ENCODE measurements at places on chromosomes 6 and 20.
A peak's percentile ranks its signal among the peaks of the same experiment; 100 is the strongest.

GRCh38 chr20:15449061-15449460, 1111.6 kb upstream of the FLRT3 start:
- no peak for DNase-seq

GRCh38 chr20:54295686-54296085, 87.8 kb downstream of the PFDN4 start:
- no peak for DNase-seq

DNA sequence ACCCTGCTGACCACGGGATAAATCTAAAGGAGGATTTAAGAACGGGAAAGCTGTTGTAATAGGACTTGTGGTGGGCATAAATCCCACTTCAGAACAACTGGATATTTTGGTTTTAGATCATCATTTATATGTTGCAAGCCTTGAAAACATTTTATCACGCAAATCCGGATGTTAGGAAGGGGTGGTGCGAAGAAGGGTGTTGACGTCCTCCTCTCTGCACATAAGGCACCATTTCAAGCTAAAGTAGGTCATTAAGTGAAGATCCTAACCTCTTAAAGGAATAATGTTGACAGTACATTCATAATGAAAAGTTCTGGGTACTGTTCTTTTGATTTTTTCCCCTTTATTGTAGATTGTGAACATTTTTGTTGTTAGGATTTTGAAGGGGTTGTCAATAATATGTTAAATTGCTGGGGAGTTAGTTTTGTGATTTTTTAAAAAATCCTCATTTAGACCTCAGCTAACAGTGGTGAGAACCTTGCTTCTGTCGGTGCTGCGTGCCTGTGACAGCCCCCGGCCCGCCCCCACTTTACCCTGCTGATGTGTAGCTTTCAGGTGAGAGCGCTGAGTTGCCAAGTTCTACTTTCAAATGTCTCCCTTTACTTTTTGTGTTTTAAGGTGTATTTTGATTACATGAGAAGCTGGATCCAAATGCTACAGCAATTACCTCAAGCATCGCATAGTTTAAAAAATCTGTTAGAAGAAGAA, 88.8 kb downstream of the MAP3K4 start:
- no peak for DNase-seq

DNA sequence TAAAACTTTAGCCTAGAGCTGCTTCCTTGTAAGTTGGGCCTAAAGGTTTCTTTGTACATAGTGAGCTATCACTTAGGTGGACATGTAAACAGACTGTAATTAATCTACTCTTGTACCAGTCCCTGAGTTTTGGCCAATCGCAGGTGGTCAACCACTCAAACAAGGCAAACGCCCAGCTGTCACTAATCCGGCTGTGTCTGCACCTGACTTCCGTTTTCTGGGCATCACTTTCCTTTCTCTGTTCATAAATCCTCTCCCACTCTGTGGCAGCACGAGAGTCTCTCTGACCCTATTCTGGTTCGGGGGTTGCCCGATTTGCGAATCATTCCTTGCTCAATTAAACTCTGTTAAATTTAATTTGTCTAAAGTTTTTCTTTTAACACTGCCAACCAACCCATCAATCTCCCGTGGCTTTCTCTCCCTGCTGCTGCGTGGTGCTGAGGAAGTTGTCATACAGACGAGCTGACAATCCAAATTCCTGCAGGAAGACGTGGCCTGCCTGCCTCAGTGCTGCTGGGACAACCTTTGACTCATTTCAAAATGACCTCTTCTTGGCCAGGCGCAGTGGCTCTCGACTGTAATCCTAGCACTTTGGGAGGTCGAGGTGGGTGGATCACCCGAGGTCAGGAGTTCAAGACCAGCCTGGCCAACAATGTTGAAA, 206.3 kb downstream of the QKI start:
- DNase-seq = no peak

DNA sequence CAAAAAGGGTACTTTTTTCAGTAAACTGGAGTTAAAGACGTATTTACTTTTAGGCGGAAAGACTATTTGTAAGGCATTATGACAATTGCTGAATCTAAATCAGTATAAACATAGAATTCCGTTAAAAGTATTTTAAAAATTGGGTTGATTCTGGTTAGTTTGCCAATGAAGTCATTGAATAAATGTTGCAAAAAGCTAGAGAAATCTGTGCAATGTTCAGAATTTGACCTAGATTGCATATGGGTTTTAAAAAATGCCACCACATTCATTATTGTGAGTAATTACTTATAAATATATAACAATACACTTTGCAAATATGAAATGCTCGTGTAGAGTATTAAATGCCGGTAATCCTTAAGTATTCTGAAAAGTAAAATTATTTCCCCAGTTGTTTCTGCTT, 116.5 kb upstream of the EEF1E1 start:
- DNase-seq = no peak

DNA sequence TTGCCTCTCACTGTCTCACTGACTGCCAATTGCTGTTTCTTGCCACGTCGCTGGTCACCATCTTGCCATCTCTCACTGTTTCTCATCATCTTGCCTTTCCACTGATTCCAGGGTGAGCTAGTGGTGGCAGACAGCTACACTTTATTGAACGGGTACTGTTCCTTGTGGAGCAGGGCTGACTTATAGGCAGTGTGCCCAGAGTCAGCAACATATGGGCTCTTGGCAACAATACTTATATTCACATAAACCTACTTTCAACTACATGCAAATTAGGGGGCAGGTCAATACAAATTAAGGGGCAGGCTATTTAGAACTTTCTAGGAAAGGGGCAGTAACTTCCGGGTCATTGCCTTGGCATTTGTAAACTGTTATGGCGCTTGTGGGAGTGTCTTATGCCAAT, 186.2 kb upstream of the SYNDIG1 start:
- DNase-seq = no peak

DNA sequence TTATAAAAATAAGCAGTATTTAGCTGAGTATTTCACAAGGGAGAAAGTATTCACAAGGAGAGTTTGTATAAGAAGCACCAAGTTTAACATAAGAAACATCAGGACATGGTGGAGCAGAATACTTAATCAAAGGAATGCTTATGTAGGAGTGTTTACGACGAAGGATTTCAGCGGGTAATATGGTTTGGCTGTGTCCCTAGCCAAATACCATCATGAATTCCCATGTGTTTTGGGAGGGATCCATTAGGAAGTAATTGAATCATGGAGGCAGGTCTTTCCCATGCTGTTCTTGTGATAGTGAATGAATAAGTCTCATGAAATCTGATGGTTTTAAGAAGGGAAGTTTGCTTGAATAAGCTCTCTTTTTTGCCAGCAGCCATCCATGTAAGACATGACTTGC, 1099.1 kb upstream of the ADGRB3 start:
- no peak for DNase-seq

GRCh38 chr20:63288581-63289251, 4.3 kb upstream of the COL20A1 start:
- no peak for DNase-seq

- DNase-seq = no peak
Observed at GRCh38 chr20:2236256-2236655, 59.5 kb upstream of the TGM3 start.

DNA sequence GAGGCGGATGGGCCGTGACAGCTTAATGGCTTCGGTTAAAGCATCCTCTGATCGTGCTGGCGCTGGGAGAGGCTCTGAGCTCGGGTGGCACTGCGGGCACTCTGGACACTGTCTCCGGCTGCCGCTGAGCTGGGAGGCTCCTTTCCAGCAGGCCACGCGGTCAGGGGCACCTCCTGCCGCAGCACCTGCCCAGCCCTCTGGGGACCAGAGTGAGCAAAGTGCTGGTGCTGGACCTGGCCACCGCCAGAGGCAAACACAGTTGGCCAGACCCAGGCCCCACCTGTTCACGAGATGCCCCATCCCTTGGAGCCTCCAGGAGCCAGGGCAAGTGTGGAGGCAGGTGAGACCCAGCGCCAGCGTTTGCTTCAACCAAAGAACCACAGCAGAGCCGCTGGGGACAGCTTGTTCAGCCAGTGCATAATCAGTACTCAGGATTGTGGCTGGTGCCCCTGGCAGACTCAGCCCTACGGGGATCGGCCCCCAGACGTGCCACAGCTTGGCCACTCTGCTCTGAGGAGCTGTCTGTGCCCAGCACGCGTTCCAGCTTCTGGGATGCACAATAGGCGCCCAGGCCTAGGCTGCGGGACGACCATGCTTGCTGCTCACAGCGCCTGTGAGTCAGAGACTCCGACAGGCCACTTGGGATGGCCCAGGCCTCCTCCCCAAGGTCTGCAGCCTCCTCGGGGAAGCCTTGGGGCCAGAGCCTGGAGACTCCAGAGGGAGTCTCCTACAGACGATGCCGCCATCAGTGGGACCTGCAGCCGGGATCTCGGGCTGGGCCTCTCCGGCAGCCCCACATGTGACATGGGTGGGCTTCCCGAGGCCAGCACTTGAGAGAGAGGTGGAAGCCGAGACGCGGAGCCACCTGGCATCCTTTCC, 38.2 kb upstream of the SLCO4A1 start:
- no peak for DNase-seq

DNA sequence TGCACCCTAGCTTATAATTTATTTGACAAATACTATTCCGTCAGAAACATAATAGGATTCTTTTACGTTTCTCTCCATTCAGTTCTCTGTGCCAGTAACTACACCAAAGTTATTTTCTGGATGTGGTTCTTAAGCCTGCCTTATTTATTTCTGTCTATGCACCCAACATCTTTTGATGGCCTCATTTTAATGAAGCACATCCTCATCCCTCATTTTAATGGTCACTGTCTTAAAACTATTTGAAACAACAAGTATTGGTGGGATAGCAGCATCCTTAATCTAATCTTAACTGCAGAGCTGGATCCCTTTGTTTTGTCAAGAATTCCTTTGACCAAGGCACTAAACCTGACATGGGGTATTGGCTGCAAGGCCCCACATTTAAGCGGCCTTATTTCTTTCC, 11.0 kb downstream of the FAM135A start:
- no peak for DNase-seq

GRCh38 chr20:57076951-57077350, 189.5 kb downstream of the BMP7 start:
- DNase-seq = no peak

- DNase-seq = no peak
Observed at GRCh38 chr6:12886961-12887775, 170.6 kb downstream of the PHACTR1 start.

DNA sequence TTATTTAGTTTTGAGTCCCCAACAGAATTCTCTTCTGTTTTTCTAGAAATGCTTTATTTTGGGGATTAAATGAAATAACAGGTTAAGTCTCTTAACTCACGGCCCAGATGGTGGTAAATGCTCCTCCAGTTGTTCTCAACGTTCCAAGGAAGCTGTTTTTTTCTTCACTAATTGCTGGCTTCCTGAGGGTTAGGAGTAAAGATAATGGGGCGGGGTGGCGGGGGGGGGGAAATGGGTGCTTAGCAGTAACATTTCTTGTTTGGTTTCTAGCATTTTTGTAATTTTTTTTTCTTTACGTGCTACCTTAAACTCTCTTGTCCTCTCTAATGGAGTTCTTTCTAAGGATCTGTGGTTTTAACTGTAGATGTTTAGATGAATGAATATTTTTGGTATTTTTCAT, 2.2 kb downstream of the SRSF3 start:
- DNase-seq = no peak

DNA sequence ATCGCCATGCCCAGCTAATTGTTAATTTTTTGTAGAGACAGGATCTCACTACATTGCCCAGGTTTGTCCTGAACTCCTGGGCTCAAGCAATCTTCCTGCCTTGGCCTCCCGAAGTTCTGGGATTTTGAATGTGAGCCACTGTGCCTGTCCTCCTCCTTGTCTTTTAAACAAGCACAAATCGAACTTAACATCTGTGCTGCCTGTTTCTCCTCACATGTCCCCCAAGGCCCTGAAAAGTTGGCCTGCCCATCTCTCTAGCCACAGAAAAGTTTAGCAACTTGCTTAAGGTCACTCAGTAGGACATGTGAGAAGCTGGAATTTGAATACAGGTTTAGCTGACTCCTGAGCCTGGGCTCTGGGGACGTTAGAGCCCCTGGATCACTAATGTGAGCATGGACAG, 115.7 kb upstream of the KCNG1 start:
- no peak for DNase-seq

DNA sequence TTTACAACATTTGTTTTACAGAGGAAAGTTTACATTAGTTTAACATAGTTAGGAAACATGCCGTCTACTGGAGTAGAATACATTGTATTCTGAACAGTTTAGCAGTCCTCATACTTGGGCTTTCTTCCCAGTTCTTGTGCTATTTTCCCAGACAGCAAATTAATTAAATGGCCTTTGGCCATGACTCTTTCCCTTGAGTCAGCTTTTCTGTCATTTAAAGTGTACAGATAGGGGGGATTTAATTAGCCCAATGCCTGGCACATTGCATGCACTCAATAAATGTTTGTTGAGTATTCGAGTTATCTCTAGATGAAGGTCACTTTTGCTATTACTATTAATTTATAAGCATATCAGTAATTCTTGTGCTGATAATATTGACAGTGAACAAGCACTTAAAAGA, 1.6 kb downstream of the TMEM244 start:
- DNase-seq = no peak

- DNase-seq = no peak
Observed at GRCh38 chr6:137791281-137792159, 75.5 kb upstream of the TNFAIP3 start.

DNA sequence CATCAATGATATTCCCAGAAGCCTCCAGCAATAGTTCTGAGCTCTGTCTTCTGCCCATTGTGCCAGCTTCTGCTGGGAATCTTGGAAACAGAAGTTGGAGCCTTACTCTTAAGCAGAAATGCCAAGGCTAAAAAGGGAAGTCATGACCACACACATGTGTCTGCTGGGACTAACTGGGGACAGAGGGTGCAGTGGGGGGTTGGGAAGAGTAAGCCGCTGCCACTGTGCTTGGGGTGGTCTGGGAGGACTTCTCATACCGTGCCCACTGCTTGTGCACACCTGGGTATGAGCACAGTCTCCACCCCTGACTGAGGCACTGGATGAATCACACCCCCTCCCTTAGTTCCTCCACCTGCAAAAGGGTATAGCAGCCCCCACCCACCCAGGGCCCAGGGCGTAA, 90.7 kb downstream of the CDC5L start:
- no peak for DNase-seq

- DNase-seq = no peak
Observed at GRCh38 chr6:142605922-142606485, 304.2 kb downstream of the ADGRG6 start.

- DNase-seq = no peak
Observed at GRCh38 chr6:68967549-68968300, 332.6 kb downstream of the ADGRB3 start.

- peak; percentile 38 for DNase-seq
Observed at GRCh38 chr20:52438326-52438963, 246.9 kb upstream of the ZFP64 start.

- no peak for DNase-seq
Observed at GRCh38 chr6:42864602-42865001, 14.8 kb upstream of the RPL7L1 start.
